NCI-H460 (cell line): ENCODE measurements at places on chromosomes 6 and 20.

- DNase-seq = no peak
Measured at GRCh38 chr6:65989676-65990075, 282.6 kb upstream of the EYS start.

DNA sequence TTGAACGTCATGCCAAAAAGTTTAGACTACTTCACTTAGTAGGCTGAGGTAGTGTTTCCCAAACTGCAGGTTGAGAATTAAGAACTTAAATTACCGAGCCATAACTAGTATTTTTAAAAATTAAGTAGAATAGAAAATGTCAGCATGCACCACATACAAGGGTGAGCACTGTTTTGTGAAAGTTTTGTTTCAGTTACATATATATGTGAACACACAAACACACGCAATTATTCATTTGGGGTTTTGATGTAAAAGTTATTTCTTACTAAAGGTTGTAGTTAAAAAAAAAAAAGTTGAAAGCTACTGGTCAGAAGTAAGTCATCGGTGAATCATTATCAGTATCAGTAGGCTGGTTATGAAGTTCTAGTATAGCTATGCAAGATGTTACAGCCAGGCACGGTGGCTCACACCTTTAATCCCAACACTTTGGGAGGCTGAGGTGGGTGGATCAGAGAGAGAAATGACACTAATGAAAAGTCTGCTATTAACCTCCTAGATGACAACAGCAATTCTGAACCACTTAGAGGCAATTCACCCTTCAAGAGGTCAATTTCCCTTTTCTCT lies 24.1 kb downstream of the FASTKD5 start:
- no peak for DNase-seq

DNA sequence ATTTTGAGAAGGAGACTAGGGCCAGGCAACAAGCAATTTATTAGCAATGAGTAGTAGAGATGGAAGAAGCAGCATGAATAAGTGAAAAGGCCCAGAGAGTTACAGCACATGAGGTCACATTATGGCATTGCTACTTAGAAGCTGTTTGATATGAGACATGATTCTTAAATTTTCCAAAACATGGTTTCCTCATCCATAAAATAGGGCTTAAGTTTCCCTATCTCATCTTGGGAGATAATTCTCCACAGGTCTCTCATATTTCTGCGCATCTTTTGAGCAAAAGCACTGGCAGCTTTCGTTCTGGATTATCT lies 656.1 kb downstream of the EPHA7 start:
- no peak for DNase-seq

DNA sequence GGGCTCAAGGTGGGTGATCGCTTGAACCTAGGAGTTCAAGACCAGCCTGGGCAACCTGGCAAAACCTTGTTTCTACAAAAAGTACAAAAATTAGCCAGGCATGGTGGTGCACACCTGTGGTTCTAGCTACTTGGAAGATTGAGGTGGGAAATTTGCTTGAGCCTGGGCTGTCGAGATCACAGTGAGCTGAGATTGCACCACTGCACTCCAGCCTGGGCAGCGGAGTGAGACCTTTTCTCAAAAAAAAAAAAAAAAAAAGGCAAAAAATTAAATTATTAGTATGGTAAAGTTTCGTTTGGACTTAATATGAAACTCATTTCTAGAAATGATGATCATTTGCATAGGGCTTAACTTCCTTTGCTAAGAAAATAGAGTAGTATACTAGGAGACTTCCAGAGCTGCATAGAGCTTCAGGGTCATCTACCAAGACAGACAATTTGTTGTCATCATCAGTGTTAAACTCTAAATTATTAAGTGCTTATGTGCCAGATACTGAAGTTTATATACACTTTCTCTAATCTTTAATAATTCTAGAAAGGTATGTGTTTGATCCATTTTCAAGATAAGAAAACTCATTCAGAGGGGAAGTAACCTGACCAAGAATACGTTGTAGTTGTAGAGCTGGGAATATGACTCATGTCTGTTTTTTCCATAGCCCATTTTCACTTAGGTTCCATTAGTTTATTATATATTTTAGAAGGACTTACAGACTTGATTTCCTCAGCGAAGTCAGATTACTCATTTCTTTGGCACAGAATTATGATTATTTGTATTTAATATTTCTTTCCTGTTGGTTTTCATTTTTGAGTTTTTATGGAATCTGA lies 84.5 kb downstream of the SLC16A10 start:
- no peak for DNase-seq

- DNase-seq = no peak
Measured at GRCh38 chr6:96468681-96469224, 52.9 kb upstream of the UFL1 start.

- DNase-seq = no peak
Measured at GRCh38 chr6:169366258-169366901, 112.7 kb upstream of the THBS2 start.

DNA sequence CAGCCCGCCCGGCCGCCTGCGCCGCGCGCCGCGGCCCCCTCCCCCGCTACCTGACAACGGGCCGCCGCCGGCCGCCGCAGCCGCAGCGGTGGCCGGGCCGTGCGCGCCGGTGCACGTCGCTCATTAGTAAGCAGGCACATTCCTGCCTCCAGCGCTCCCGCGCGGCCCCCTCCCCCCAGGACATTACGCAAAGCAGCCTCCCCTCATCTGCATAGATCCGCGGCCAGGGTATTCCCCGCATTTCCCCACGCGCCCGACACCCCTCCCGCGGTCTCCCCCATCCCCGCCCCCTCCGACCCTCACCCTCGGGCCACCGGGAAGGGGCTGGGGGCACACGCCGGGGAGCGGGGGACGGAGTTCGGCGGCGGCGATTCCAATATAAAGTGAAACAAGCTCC lies at the start of gene HIVEP2:
Gene HIVEP2 (minus strand): TSS at position 128 of the 397 bp plus-strand sequence. CDS start 170,438 bp downstream, outside the sequence.
- peak; percentile 47 for DNase-seq

- no peak for DNase-seq
Measured at GRCh38 chr20:17601957-17602356, 32.1 kb downstream of the DSTN start.

DNA sequence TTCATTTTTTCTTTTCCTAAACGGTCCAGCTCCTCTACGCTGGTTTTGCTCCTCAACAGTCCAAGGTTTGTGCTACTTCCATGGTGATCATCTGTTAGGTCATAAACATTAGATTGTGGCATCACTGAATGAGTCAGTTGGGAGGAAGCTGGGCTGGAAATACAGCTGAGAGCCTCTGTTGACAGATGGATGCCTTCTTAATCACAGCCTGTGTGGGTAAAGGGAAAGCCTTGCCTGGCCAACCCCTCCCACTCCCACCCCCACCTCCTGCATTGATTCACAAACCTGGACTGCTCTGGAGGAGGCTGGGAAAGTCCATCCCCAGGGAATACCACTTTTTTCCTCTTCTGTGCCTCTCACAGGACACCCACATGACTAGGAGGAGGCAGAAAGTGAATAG lies 180.6 kb upstream of the CCN2 start:
- DNase-seq = peak; percentile 3

- DNase-seq = no peak
Measured at GRCh38 chr20:64099086-64099786, 8.1 kb downstream of the NPBWR2 start.

DNA sequence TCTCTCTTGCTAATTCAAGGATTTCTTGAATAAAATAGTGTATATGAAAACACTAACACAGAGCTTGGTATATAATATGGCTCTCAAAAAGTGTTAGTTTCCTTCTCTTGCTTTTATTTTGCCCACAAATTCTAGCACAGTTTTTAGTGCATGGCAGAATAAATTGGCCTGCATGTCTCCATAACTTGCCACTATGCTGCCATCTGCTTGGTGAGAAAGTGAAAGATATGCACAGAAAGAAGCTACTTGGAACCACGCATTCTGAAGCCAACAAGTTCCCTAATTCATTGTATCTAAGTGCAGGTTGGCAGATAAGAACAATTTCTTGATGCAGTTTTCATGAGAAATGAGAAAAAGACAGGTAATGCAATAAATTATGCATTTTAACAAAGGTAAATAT lies 101.2 kb downstream of the EPHA7 start:
- no peak for DNase-seq

DNA sequence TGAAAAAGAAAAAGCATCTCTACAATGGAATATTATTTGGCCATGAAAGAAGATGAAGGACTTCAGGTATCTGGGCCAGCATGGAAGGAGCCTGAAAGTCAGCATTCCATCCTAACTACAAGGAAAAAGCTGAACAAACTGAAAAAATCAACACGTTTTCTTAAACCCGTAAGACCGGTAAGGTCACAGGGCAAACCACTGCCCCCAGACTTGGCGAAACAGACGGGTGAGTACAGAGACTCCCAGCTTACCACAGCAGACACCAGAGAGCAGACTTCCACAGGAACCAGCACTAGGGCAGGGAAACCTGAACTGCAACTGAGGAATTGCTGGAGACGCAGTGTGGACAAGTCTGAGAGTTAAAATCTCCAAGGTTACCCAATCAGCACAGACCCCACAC lies 31.4 kb downstream of the BEND3 start:
- DNase-seq = no peak

DNA sequence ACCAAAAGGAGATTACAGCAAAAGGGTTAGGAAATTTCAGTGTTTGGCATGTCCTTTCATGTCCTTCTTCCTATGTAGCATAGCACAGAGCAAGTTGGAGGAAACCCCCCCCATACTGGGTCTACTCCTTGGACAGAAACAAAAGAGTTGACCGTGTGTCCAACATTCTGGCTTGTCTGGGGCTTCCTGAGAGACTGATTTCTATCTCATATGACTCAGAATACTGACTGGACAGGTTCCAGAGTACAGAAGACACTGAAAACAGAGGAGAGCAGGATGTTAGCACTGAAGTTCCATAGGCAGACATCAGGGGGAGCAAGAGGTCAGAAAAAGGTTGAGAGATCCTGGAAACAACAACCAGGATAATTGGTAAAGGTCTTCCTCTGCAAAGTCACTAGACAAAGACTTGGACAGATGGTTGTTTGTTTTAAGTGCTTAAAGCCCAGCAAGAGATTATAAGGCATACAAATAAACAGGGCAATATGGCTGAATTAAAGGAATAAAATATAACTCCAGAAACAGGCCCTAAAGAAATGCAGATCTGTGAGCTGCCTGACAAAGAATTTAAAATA lies 48.4 kb downstream of the USP49 start:
- peak; percentile 70 for DNase-seq

DNA sequence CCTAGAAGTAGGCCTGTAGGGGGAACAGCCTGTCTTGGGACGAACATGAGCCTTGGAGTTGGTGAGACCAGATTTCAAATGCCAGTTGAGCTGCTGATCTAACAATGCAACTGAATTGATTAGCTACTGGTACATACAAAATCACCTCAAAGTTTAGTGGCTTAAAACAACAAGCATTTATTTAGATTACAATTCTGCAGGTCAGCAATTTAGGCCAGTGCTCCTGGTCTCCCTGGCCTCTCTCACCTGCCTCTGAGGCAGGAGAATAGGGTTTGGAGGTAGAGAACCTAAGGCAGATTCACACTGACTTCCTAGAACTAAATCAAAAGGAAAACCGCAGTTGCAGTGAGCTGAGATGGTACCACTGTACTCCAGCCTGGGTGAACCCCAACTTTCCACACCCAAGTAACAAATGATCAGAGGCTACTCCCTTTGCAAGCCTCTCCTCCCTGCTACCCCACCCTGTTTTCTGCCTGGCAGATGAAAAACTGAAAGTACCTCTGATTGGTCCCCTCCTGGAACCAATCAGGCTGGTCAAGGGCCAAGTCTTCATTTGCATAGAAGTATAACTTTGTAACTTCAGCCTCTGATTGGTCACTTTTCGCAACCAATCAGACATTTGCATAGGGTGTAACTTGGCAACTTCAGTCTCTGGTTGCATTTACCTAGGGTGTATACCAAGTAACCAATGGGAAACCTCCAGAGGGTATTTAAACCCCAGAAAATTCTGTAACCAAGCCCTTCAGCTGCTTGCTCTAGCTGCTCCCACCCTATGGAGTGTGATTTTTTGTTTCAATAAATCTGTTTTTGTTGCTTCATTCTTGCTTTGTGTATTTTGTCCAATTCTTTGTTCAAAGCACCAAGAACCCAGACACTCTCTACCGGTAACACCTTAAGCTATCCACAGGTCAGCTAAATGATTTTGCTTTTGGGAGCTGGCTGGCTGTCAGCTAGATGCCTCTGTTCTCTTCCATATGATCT lies 8.1 kb upstream of the UBR2 start:
- no peak for DNase-seq

GRCh38 chr6:35185302-35185681 lies 28.5 kb upstream of the SCUBE3 start:
- no peak for DNase-seq

- DNase-seq = no peak
Measured at GRCh38 chr6:68633972-68634725, 933 bp upstream of the ADGRB3 start.

DNA sequence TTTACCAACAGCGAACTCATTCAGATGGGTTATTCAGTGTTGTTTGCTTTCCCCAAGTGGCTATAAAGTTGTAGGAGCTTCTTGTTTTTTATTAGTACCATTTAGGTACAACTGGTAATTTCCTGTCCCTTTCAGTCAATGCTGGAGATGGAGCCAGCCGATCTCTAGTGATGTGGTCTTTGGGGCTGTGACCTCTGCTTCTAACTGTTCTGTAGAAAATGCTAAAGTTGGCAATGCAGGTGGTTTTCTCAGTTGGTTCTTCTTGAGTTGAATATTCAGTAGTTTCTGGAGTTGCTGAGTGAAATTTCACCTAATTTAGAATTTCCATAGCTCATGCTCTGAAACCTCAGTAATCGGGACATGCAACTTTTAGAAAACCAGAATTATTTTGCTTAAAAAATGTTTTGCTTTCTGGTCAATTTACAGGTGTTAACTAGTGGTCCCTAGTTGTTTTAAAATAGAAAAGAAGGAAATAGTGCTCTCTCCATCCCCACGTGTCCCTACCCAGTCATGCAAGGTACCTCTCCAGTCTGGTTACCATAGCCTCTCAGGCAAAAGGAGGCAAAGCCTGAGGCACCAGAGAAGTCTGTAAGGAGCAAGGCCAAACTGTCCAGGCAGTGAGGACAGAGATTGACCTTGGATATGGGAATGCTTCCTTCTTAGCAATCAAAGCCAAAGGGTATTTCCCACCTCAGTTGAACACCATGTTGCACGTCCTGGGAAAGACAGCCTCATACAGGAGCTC lies 27.3 kb upstream of the GABRR1 start:
- DNase-seq = no peak

DNA sequence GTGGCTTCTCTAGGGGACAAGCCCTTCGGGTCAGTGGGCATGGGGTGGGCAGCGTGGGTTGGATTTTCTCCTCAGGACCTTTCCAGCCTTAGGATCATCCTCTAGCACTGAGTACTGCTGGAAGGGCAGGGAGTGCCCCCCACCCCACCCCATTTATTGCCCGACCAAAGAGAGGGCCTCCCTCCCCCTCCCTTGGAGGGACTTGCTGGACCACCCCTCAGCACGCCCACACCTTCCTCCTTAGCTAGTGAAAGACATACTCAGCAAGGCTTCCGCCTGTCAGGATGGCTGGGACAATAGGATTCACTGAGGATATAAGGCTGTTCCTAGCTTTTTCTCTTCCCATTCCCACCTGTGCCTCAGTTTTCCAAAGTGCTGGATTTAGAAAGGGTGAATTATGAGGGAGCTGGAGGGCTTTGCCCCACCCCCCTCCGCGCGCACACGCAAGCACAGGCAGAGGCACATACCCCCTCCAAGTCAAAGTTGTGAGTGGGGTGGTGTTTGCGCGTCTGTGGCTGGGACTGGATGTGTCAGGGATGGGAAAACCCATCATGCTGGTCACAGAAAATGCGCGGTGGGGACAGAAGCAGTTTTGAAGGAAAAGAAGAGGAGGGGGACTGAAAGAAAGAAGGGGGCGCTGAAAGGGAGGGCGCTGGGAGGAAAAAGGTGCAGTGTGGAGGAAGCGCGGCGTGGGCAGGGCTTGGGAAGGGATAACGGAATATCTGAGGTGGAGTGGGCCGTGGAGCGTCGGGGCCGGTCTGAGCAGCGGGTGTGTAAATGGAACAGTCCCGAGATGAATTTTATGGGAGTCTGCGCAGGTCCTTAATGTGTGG lies 693 bp upstream of the SLC29A1 start:
- DNase-seq = no peak

GRCh38 chr6:894274-894673 lies 201.3 kb upstream of the EXOC2 start:
- DNase-seq = no peak
